Fibroblast of skin of right quadriceps (primary cell): ENCODE measurements at places on chromosomes 13 and 19.

- peak; percentile 15 for DNase-seq
Observed at GRCh38 chr13:38283346-38283745, 66.3 kb upstream of the UFM1 start.

DNA sequence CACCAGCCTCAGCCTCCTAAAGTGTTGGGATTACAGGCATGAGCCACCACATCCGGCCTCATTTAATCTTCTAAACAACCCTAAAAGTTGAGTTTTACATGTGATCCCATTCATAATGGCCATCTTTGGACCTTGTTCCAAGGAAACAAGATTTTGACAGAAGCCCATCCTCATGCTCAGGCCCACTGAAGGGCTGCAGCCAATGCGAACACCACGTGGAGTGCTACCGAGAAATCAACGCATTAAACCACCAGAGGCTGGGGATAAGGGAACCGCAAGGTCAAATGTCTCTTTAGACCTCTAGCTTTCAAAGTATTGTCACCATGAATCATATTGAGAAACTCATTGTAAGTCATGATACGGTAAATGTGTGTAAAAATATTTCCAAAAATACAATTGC lies 49.4 kb upstream of the DOCK9 start:
- no peak for DNase-seq

GRCh38 chr13:20209948-20210347 lies 17.2 kb upstream of the GJB2 start:
- DNase-seq, result no peak

DNA sequence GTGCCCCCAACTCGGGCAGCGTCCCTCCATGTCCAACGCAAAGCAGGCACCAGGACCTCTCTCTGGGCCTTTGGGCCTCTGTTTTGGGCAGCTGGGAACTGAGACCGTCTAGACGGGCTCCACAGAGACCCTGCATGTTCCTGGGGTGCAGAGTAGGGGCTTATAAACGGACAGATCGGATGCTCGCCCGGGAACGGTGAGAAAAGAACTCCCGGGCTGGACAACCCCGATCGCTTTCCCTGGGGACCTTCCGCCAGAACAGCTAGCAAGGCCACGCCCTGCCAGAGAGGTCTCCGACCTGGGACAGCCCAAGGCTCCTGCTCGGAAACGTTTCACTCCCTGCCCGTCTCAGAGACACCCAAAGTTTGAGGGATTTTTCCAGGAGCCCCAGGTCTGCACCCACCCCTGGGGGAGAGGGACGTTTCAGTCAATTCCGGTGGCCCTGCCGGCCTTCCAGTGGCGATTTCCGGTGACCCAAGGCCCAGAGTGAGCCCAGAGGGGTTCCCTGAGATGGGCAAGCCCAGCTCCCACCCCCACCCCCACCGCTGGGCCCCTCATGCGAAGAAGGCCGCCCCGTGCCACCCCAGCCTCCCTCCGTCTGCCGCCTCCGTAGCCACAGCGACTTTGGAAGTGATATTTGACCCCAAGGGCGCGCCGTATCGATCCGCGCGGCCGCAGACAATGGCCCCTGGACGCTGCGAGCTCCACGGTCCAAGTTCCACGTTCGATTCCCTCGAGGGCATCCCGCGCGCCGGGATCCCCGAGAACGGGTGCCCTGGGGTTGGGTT lies 1.7 kb downstream of the NR2F6 start:
- DNase-seq, result no peak

- DNase-seq, result no peak
Observed at GRCh38 chr19:33781415-33781935, 15.2 kb upstream of the KCTD15 start.

DNA sequence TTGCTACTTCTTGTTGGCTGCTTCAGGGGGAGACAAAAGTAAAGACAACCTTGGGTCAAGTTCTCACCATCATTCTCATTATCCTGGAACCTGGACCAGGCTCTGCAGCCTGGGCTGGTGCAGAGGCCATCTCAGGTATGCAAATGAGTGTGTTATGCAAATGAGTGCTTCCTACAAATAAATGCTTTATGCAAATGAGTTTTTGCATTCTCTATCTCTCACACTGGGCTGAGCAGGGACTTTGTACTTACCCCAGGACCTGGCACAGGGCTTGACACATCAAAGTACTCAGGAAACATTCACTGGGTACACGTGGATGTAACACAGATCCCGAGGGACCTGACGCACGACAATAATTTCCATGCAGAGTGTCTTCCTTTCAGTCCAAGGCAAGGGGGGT lies 103.0 kb downstream of the DNAJC15 start:
- DNase-seq, result no peak

DNA sequence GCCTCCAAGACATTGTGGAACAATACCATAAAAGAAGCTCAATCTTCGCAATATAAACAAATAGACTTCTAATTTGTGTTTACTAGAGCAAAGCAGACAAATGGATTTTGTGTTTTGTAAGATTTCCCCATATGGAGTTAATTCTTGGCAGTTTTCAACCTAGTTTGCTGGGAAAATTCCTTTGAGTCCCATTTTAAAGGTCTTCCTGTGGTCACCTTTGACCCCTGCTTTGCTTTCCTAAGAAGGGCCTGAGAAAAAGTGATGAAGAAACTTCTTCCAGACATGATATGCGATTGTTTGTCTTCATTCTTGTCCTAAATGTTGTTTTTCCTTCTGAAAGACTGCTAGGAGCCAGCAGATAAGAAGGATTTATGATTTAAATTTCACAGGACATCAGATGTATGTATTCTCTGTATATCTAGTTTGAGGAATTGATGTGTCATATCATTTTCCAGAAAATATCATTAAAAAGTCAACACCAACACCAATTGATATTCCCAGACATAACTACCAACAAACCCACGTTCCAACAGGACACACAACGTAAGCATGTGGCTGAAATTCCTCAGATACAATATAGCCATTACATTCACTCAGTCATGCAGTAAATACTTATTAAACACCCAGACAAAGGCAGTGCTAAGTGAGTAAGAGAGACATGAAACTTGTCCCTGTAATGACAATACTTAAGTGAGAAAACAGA lies 276.4 kb downstream of the LHFPL6 start:
- DNase-seq, result no peak

DNA sequence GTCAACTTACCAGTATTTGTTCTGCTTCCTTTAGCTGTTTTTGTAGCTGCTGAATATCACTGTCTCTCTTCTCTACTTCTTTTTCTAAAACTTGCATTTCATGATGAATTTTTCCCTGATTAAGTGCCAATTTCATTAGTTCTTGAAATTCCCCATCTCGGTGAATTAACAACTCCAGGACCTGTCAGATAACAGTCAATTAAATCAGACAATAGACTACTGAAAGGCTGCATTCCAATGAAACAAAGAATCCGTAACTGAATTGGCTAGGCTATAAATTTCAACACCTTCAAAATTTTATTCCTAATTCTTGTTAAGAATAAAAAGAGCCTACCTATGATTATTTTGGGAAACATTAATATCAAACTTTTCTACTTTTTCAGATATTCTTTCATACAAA lies 8.6 kb downstream of the MED4 start:
- DNase-seq, result no peak

- peak; percentile 73 for DNase-seq
Observed at GRCh38 chr13:109834973-109835720, 48.8 kb upstream of the IRS2 start.

DNA sequence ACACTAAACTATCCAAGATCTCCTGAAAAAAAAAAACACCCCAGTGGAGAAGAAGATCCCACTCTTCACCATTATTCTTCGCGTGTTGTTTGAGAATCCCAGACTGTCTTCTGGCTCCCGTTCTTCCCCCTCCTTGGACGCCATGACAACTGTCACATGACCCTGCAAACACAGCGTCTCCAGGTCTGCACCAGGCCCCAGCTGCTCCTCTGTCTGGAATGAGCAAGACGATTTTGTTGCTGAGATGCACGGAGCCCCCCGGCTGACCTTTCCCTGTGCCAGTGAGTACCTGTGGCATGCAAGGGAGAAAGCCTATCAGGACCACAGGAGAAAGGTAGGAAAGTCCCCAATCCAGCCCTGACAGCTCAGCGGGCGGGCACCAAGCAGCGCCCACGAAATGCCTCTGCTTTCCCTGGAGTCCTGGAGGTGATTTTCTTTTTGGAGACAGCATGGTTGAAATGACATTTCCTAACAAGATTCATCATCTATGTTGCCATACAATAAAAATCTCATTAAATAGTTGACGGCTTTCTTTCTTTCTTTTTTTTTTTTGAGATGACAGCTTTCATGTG lies at the start of gene CFAP97D2:
Gene CFAP97D2, plus strand, starts transcription at position 171 of the 572 bp plus-strand sequence. Its CDS starts 74 bp downstream, at position 245.
- DNase-seq, result no peak

DNA sequence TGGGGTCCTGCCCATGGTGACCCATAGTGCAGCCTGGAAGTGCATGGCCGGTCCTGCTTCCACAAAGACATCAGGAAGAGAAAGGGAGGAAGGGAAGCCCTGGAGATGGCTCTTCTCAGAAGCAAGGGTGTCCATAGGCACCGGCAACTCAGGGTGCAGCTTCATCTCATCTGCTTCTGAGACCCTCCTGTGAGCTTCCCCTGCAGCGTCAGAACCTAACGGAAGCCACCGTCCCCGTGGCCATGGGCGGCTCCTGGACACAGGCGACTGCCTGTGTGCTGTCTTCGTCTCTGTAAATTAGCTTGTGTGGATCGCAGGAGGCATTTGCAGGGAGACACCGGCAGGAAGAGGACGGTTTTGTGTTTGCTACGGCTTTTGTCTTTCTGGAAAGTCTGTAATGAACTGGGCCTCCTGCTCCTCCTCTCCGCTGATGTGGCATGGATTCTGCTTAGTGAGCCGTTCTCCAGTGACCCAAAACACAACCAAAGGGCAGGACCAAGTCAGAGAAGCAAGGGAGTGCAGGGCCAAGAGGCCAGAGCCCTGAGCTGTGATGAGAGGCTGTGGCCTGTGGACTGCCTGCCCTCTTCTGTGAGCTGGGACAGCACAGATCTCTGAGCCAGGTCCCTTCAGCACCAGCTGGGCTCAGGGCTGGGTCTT lies 2.5 kb downstream of the ATP4B start:
- no peak for DNase-seq

GRCh38 chr13:74024314-74024713 lies 109.9 kb downstream of the KLF12 start:
- peak; percentile 12 for DNase-seq

- no peak for DNase-seq
Observed at GRCh38 chr19:19475849-19476828, 39.2 kb downstream of the TSSK6 start.

DNA sequence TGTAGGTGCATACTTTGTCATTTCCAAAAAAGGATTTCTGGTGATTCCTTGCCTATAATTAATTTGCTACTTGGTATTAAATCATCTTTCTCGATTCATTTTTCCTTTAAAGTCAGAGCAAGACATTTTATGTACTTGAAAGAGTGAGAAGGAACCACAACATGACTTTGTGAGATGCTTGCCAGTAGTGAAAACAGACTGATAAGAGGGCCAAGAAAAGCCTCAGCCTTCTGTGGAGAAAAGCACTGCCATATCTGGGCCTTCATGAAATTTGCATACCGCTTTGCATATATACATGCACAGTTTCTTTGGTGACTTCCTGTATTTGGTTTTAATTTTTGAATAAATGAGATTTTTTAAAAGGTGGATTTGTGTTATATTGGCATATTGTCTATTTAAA lies 128.4 kb downstream of the CDK8 start:
- DNase-seq, result no peak

DNA sequence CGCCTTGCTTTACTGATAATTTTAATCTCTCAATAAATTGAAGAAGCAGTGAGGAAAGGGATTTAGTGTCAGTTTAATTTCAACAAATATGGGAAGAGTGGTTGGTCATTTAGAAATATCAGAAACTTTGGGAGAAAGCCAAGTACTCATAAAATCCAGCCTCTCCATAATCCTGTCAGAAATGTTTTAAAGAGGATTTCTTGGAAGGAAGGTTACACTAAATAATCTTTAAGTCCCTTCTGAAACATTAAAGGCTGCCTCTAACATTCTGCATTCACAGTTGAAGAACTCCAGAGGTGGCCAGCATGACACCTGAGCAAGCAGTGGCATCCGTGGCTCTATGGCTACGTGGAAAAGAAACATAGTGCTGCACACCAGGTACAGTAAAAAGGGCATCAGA lies 378.5 kb downstream of the ENOX1 start:
- no peak for DNase-seq

DNA sequence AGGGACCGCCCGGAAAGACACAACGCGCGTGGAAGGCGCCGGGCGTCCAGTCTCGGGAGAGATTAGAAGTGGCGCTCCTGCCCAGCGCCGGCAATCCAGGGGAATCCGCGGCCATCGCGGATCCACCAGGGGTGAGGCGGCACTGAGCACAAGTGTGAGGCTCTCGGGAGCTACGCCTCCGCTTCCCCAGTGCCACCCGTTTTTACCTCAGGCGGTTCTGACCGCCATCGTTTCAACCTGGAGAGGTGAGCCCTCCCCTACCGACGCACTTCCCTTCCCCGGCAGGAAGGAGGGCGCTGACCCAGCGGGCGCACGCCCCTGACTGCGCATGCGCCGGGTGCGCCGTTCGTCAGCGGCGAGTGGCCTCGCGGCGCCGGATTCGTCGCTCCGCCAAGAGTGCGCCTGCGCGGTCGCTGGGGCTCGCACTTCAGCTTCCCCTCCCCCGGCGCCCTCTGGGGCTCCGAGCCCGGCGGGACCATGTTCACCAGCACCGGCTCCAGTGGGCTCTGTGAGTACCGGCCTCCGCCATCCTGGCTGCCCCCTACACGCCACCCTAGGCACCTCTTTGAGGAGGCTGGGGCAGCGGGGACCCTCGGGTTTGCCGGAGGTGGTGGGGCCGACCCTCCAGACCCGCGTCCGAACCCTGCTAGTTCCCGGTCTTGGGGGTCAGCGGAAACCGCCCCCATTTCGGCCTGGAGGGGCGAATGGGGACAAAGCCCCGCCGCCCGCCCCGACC lies at the start of gene UBAC2:
Gene UBAC2, plus strand, starts transcription at position 423 of the 736 bp plus-strand sequence. Its CDS starts 55 bp downstream, at position 478.
- DNase-seq, result peak; percentile 92

GRCh38 chr13:80359414-80359777 lies 18.5 kb upstream of the SPRY2 start:
- DNase-seq, result no peak

DNA sequence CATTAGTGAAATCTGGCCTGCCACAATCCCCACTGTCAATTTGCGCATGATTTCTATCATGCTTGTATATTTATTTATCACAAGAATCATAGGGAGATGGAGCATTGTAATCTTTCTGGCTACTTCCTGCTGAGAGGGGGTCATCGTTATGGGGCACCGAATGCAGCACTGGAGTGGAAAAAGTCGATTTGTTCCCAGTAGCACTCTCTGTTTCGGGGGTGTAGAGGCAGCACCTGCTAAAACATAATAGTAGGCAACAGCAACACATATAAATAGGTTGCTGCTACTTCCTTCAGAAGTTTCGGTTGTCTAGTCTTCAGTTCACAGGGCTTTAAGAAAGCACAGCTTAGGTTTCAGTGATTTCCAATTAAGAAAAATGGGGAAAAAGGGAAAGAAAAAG lies 23.4 kb upstream of the CEACAM21 start:
- no peak for DNase-seq

GRCh38 chr13:52975969-52976368 lies 52.6 kb upstream of the OLFM4 start:
- DNase-seq, result no peak

GRCh38 chr13:44196196-44196751 lies 177.3 kb upstream of the SERP2 start:
- no peak for DNase-seq

DNA sequence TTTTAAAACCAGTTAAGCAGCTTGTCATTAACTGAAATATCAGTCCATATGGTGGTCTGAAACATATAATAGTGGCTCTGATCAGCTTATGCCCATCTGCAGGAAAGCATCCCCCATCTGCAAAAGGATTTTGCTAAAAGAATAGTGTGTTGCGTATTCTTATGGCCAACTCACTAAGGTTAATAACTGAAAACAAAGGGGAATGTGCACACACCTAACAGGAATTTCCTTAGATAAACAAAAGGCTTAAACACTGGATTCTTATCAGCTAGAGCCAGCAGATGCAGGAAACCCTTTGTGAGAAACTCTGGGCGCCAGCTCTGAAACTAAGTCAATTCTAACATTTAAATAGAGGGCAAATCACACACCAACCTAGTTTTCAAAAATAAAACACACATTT lies 22.1 kb downstream of the VPS36 start:
- DNase-seq, result no peak
